Hematopoietic multipotent progenitor cell treated with erythropoietin and hydrocortisone succinate and interleukin-3 and kit ligand, for 4 days (in vitro differentiated cells): ENCODE measurements at places on chromosomes 5 and 9.

- no peak for DNase-seq
Measured at GRCh38 chr5:120873083-120873482, 409.0 kb downstream of the PRR16 start.

DNA sequence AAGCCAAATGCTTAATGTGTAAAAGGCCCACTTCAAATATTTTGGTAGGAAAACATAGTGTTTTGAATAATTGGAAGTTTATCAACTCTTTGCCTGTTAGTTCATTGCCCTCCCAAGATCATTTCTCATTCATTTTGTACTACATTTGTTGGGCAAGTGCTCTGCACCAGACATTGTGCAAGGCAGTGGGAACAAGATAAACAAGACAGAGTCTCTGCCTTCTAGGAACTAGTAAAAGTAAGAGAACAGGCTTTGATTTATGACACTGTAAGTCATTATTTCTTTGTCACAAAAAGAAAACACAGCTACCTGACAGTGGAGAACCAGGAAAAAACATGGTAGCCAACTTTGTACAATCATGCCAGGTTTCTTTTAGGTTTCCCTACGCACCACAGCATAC lies 63.7 kb upstream of the PAM start:
- no peak for DNase-seq

GRCh38 chr5:124064956-124065355 lies 553.0 kb downstream of the CSNK1G3 start:
- DNase-seq, result no peak

- DNase-seq, result no peak
Measured at GRCh38 chr5:78738693-78739300, 90.2 kb upstream of the LHFPL2 start.

DNA sequence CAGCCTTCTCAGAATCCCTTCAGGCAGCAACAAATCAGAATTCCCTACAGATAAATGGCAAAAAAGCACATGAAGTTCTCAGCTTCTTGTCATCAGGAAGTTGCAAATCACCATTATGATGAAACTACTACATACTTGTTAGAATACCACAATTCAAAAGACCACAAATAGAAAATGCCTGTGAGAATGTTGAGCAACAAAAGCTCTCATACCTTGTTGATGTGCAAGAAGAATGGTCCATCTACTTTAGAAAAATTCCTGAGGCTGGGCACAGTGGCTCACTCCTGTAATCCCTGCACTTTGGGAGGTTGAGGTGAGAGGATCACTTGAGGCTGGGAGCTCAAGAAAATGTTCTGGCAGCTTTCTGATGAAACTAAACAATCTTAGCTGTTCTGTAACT lies 278.1 kb downstream of the ICE1 start:
- DNase-seq, result no peak

GRCh38 chr9:93061791-93062763 lies 3.6 kb downstream of the SUSD3 start:
- DNase-seq, result no peak

DNA sequence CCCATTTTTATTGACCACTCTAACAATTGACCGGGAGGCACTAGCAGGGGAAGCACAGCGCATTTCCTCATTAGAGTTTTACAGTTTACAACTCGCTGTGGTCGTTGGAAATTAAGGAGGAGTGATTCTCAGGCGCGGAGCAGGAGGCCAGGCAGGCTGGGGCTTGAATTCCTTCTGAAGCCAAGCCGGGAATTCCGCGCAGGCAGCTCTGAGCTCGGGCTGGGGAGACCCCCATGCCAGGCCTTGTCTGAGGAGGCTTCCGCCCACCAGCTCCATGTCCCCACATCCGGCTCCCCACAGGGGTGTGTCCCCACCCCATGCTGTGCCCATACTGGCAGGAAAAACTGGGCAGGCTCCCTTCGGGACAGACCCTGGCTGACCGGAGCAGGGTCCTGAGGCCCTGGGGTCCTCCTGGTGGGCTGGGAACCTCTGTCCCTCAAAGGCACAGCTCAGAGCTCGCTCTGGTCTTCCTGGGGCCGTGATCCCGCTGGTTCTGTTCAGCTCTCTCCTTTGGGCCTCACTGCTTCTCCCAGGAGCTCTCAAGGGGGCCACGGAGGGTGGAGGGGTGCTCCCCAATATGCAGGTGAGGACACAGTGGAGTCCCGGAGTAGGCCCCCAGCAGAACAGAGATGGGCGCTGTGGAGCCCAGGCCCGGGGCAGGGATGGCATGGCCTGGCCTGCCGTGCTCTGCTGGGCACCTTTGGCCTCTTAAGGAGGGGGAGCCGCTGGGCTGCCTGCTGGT lies 1.3 kb upstream of the NRARP start:
- peak; percentile 36 for DNase-seq

DNA sequence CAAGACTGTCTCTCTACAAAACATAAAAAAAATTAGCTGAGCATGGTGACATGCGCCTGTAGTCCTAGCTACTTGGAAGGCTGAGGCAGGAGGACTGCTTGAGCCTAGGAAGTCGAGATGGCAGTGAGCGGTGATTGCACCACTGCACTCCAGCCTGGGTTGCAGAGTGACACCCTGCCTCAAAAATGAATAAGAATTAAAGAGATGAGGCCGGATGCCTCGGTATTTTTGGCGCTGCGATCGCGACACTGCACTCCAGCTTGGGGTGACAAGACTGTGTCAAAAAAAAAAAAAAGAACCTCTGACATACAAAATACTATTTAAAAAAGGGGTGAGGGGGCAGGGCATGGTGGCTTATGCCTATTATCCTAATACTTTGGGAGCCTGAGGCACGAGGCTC lies 7.3 kb downstream of the GPBP1 start:
- DNase-seq, result no peak

GRCh38 chr5:71922584-71923106 lies 184.6 kb upstream of the MAP1B start:
- no peak for DNase-seq
